ENCODE measurements at places on chromosomes 1 and 21.
A peak's percentile ranks its signal among the peaks of the same experiment; 100 is the strongest.

GRCh38 chr1:52056163-52056936, at the start of gene BTF3L4:
Gene BTF3L4, plus strand, starts transcription at chr1:52056295. Its CDS starts 3,553 bp downstream, at chr1:52059848.
- peak; percentile 100 for DNase-seq

GRCh38 chr1:31581821-31582810, 5.8 kb downstream of the TINAGL1 start:
- no peak for DNase-seq

GRCh38 chr1:145962157-145963102, 1.9 kb downstream of the ANKRD34A start:
- peak; percentile 66 for DNase-seq

GRCh38 chr1:197441999-197442414, 174.0 kb downstream of the CRB1 start:
- no peak for DNase-seq

- peak; percentile 77 for DNase-seq
Measured at GRCh38 chr1:44819196-44819607, 10.9 kb downstream of the BTBD19 start.

- DNase-seq, result no peak
Measured at GRCh38 chr1:58888833-58889232, 105.0 kb upstream of the JUN start.

DNA sequence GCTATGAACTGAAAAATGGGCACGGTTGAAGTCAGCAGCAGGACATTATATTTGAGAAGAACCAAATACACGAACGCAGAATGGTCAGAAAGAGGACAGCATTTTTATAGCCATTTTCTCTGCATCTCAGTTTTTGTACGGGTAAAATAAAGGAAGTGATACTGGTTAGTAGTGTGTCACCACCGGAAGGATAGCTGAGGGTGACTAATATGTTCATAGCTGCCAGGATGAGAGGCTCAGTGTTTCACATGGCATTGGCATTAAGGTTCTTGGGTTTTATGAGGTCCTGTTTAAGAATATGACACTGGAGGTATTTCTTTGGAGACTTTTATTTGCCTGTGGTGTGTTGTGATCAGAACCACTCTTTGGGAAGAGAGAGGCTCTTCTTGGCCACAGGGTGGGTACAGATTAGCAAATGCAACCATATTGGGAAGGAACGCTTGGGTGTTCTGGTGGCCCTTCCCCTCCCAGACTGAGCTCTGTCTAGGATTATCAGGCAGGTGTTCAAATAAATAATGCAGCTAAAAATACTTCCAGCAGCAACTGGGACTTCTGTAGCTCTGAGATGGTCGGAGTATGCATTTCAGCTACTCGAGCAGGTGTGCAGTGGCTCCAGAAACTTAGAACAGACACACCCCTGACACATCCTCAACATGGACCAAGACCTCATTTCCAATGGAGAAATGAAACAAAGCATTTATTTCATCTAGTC, 158.2 kb downstream of the PBX1 start:
- DNase-seq, result peak; percentile 75

DNA sequence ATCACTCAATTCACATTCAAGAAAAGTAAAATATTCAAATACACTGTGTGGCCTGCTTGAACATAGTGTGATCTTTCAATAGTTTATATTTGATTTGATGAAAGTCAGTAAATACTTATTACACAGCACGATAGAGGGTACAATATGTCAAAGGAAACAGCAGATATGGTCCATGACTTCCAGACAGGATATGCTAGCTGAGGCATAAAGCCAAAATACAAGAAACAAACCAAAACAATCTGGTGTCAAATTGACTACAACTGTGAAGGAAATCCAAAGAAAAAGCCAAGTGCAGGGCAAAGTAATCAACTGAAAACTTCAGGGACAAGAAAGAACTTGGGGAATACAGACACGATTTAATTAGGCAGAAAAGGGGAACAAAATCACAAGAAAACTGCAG, 19.3 kb downstream of the RRAGC start:
- no peak for DNase-seq

- DNase-seq, result no peak
Measured at GRCh38 chr1:228814176-228814575, 78.9 kb downstream of the RHOU start.

- DNase-seq, result no peak
Measured at GRCh38 chr1:89888480-89889322, 67.9 kb downstream of the LRRC8D start.

- no peak for DNase-seq
Measured at GRCh38 chr1:66557157-66557556, 23.2 kb downstream of the SGIP1 start.

DNA sequence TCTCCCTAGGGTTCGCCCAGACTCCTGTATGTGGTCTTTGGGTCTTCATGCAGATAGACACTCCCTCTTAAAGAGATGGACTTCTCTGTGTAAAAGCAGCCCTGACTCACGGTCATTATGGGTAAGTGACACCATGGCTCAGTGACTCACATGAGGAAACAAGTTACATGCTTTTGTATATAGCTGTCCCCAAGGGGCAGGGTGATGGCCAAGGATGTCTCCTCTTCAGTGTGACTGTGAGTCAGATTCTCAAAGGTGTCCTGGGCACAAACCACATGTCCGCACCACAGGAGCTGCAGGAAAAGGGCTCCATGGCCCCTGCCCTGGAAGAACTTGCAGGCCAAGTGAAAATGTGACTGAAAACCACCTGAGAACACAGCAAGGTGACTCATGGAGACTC, 380.4 kb downstream of the NPHP4 start:
- DNase-seq, result no peak

- no peak for DNase-seq
Measured at GRCh38 chr1:6121021-6121421, 59.1 kb downstream of the CHD5 start.

- no peak for DNase-seq
Measured at GRCh38 chr1:42877380-42877779, 31.0 kb downstream of the ZNF691 start.

GRCh38 chr1:245105815-245106410, 48.9 kb upstream of the KIF26B start:
- peak; percentile 51 for DNase-seq

DNA sequence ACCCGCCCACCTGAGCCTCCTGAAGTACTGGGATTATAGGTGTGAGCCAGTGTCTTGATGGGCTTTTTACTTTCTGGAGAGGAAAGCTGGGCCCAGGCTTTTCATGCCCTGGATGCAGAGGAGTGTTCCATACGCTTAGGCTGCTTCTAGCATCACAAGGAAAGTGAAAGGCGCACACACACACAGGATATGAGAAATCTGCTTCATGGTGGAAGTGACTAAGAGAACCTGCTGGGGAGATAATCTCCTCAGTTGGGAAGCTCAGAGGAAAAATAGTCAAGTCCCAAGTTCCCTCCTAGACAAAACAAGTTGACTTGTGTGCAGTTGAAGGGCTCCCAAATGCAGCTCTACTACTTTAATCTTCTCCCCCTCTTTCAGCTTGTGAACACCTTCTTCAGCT, 2.2 kb downstream of the NUDC start:
- no peak for DNase-seq

- peak; percentile 60 for DNase-seq
Measured at GRCh38 chr1:210222340-210223006, 10.1 kb upstream of the SERTAD4 start.

GRCh38 chr1:226211181-226211821, 12.2 kb upstream of the MIXL1 start:
- DNase-seq, result no peak

DNA sequence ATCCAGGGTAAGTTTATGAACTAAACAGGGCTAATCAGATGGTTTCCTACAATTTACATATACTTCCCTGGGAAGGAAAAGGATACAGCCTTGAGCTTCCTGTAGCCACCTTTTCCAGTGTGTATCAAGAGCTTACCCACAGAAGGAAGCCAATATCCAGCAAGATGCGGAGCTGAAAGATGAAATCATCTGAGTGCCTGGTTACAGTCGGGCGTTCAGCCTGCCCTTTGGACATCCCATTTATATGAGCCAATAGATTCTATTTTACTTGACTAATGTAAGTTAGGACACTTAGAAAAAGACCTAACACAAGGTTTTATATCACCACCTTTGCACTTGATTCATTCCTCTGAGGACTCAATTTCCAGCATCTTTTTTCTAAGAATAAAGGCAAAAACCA, 108.2 kb downstream of the UCHL5 start:
- DNase-seq, result no peak

All from DMS53 (cell line).